SHP77 (cell line): ENCODE measurements at places on chromosomes 6 and 20.

DNA sequence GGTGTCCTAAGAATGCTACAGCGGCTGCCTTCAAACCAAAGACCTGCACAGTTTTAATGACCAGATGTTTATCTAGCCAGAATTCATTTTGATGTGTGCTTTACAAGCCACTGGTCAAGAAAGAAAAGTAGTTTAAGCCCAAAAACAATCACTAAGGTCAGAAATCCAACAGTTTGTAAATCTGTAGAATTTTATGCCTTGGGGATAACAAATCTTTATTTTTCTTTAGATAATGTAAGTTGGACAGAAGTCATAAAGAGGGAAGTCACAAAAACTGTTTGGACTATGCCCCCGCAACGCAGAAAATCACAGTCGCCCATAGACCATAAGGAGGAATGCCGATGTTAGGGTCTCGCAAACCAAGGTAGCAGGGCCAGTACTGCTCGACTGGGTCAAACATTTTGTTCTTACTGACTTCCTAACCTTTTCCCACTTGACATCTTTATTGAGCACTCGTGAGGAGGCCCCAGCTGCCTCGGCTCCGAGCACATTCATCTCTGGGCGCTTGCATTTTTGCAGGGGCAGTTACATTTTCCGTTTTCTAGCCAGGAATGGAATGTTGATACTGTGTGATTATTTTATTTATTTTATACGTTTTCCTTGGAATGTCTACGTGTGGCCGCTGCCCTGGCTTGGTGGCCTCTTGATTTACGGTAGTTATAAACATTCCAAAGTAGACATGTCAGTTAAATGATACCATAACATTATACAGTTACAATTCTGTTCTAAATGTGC lies 56.7 kb upstream of the APCDD1L start:
- DNase-seq = no peak

GRCh38 chr20:50336661-50337060 lies 146.0 kb downstream of the CEBPB start:
- no peak for DNase-seq

DNA sequence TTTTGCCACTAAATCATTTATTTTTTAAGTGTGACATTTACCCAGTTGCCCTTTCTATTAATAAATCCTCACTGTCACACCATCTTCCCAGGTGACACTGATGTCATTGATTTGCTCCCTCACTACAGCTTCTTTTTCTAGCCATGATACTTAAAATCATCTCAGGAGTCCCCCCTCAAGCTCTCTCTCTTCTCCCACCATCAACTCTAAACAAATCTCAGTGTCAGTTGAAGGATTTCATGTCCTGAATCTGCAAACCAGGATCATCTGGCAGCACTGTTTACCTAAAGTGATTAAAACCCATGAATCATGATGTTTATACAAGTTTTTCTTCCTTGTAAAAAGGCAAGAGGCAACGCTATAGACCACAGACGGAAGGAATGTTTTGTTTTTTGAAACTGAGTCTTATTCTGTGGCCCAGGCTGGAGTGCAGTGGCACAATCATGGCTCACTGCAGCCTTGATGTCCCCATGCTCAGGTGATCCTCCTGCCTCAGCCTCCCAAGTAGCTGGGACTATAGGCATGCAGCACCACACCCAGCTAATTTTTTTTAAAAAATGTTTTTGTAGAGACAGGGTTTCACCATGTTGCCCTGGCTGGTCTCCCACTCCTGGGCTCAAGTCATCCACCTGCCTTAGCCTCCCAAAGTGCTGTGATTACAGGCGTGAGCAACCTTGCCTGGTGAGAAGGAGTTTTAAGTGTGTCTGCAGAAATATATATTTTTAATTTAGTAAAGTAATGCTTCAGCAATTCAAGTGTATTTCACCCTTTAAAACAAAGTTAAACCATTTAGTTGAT lies 30.1 kb upstream of the SH3BGRL2 start:
- no peak for DNase-seq

GRCh38 chr6:13573669-13574110 lies 711 bp upstream of the SIRT5 start:
- peak; percentile 9 for DNase-seq

DNA sequence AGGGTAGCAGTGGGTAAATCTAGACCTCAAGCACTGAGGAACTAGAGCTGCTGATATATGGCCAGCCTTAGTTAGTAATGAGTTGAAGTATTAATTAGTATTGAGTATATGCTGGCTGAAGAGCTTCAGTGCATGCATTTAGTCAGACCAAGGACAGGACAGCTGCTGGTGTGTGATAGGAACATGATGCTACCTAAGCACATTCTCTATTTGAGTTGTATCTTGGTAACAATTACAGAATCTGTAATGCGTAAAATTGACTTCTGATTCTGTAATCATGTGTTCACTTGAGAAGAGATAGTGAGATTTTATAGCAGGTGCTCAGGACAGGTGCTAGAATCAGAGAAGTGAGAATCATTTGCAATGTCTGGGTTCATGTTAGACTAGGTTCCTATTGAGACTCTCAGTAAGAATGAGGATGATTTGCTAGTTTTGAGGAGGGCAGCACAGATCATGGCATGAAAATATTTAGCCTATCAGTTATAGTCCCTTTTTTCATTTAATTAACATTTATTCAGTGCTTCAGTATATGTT lies 369.4 kb upstream of the HS3ST5 start:
- no peak for DNase-seq

DNA sequence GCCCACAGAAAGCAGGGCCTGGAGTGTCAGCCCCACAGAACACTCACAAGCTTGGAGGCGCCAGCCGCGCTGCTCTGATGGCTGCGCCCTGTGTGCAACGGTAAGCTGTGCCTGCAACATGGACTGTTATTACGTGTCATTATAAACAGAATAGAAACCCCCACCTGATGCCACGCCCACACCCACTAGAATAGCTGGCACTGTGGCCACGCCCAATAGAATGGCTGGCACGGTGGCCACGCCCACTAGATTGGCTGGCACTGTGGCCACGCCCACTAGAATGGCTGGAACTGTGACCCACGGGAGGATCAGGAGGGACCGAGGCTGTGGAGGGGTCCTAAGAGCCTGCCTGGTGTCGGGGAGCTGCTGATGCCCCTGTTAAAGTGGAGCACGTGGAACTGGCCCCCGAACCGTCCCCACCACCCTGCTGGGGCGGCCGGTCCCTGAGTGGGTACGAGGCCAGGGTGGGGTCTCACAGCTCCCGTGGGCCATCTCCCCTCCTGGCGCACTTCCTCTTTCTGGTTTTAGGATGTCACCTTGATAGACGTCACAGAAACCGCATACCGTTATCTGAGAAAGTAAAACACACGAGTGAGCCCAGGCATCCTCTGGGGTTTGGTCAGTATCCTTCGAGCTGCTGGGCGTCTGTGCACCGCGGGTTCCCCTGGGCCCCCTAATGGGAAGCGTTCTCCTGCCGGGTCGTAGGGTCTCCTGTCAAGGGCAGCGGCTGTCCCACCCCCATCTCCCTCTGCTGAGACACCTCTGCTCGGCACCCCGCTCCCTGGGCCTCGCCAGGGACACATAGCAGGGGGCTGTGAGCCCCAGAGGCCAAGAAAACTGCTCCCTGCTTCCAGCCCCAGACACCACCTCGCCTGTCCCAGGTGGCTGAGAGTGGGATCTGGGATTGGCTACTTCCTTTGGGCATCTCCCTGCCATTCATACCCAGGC lies 25.4 kb downstream of the SLC17A9 start:
- peak; percentile 30 for DNase-seq

DNA sequence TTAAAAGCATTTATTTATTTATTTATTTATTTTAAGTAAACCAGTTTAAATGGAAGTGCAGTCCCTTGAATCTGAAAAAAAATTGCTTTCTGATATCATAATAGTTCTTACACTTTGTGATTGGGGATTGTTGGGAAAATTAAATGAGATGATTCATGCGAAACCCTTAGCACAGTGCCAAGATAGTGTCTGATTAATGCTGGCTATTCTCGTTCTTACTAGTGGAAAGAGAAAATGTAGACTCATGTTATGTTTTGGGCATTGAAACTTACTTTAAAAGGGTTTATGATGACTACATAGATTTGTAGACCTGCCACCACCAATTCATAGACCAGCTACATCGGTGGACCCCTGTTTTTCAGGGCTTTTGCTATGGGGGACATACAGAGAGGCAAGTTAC lies 229.2 kb upstream of the ZFP64 start:
- no peak for DNase-seq

- DNase-seq = peak; percentile 100
Observed at GRCh38 chr20:309841-310644, 12.7 kb downstream of the ZCCHC3 start.

DNA sequence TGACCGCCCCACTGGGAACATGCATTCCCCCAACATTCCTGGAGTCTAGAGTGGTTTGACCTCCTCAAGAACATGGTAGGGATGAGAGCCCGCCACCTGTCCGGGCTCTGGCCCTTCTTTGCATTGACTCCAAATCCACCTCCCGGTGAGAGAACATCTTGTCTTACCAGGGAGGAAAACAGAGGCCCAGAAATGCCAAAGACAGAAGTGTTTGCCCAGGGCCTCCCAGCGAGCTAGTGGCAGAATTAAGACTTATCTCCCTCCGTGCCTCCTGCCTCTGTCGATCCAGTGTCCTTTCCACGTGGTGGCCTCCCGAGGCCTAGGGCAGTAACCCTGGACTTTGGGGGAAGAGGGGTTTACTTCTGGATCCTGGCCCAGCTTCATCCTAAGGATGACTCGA lies 134.8 kb downstream of the JPH2 start:
- DNase-seq = no peak

DNA sequence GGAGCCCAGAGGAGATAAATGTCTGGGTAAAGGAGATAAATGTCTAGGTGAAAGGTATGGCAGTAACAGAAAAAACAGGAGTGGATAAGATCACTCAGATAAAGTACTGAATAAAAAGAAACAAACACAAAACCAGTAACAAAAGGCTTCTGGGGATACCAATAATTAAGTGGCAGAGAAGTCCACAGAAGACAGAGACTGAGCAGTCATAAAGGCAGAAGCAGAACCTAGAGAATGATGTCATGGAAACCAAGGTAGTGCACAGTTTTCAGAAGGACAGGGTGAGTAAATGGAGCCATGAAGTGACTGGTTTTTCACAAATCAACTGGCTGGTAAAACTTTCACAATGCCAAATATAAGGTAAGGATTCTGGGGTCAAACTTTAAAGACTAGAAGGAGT lies 80.9 kb upstream of the PLN start:
- DNase-seq = no peak

- no peak for DNase-seq
Observed at GRCh38 chr6:13508711-13509705, 21.6 kb upstream of the GFOD1 start.

DNA sequence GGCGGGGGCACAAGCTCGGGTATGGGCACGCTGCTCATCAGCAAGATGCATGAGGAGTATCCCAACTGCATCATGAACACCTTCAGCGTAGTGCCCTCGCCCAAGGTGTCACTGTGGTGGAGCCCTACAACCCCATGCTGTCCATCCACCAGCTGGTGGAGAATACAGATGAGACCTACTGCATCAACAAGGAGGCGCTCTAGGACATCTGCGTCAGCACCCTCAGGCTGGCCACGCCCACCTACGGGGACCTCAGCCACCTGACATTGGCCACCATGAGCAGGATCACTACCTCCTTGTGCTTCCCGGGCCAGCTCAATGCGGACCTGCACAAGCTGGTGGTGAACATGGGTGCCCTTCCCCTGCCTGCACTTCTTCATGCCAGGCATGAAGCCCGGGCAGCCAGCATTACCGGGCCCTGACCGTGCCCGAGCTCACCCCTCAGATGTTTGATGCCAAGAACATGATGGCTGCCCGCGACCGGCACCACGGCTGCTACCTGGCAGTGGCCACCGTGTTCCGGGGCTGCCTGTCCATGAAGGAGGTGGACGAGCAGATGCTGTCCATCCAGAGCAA lies 12.8 kb downstream of the GABRR2 start:
- DNase-seq = no peak

- DNase-seq = no peak
Observed at GRCh38 chr6:1701668-1702353, 92.1 kb downstream of the FOXC1 start.

GRCh38 chr6:37936906-37937305 lies 117.4 kb downstream of the ZFAND3 start:
- DNase-seq = no peak

DNA sequence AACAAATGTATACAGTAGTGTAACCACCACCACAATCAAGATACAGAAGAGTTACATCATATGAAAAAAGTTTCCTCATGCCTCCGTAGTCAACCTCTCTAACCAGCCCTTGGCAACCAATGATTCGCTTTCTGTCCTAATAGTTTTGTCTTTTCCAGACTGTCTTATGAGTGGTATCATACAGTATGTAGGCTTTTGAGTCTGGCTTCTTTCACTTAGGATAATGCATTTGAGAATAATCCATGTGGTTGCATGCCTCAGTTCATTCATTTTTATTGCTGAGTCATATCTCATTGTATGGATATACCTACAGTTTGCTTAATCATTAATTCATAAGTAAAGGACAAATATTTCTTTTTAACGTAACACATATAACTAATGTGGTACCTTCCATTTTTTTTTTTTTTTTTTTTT lies 86.4 kb upstream of the RIPOR2 start:
- DNase-seq = no peak

DNA sequence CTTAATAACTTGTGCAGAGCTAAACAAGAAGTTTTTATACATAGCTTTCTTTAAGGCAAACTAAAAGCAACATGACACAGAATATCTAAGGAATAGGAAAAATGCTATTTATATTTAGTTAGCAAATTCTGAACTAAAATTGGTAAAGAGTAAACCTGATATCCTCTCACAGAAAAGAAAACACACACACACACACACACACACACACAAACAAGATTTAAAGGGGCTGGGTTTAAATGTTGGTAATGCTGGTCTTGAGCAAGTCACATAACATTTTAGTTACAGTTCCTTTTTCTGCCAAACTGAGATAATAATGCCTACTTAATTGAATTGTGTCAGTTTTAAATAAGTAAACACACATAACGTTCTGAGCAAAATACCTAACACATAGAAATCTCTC lies 1.6 kb downstream of the TRDN start:
- no peak for DNase-seq

GRCh38 chr6:169283924-169284323 lies 30.3 kb upstream of the THBS2 start:
- DNase-seq = no peak

GRCh38 chr6:120122401-120122800 lies 772.8 kb upstream of the MAN1A1 start:
- no peak for DNase-seq

- no peak for DNase-seq
Observed at GRCh38 chr6:132365281-132365907, 35.9 kb downstream of the MOXD1 start.

DNA sequence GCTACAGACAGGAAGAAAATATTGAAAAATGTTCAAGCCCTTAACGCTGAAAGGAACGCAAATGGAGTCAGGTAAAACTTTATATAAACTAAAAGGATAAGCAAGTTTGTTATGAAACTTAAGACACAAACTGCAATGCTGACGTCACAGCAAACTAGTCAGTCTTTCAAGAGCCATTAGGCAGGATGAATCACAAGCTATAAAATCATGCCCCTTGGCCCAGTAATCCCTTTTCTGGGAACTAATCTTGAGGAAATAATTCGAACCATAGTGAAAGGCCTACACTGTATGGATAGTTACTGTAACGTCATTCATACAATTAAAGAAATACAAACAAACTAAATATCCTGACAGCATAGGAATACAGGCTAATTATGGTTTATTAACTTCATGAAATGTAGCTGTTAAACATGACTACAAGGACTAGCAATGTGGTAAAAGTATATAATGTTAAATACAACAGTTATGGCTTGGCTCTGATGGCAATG lies 42.7 kb upstream of the HINT3 start:
- no peak for DNase-seq
